Activated naive CD8-positive, alpha-beta T cell treated with anti-CD3 and anti-CD28 coated beads, Interleukin-2, amount 50 U/mL, for 16 hours (primary cell): ENCODE measurements at places on chromosomes 11 and 22.

GRCh38 chr11:19445771-19446170 lies 205.0 kb upstream of the E2F8 start:
- DNase-seq: no peak

DNA sequence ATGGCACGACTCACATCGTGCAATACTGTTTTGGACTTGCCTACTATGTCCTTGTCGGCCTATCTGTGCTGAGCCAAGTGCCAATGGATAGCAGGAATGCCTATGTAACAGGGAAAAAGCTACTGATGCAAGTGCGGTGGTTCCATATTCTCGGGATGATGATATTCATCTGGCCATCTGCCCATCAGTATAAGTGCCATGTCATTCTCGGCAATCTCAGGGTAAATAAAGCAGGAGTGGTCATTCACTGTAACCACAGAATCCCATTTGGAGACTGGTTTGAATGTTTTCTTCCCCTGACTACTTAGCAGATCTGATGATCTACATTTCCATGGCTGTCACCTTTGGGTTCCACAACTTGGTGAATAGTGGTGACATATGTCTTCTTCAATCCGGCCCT lies 20.1 kb downstream of the OOSP3 start:
- no peak for DNase-seq

DNA sequence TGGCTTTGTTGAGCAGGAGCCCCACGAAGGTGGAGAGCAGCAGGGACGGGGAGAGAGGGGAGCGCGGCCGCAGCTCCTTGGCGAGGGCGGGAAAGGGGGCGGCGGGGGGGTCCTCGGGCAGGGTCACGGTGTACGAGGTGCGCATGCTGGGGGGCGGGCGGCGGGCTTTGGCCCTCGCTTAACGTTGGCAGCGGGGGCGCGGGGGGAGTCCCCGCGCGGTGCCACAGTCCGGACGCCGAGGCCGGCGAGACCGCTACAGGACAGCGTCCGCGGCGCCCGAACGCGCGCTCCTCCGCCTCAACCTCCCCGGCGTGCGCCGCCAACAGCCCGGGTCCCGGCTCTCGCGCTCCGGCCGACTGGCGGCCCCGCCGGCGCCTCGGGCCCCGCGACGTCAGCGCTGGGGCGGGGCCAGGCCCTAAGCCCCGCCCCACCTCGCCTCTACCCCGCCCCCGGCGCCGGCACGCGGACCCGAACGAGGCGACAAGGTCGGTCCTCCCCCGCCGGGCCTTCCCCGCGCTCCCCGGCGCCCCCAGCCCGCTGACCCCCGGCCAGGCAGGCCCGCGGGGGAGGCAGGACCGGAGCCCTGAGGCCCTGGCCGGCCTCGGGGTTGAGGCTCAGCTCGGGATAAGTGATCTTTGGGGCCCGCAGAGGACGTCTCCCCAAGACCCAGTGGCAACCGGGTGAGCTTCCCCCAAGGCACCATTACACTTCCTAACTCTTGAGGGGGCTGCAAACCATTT lies 17.5 kb downstream of the USP2 start:
- no peak for DNase-seq

GRCh38 chr11:126608658-126609057 lies 253.2 kb downstream of the ST3GAL4 start:
- DNase-seq: no peak

DNA sequence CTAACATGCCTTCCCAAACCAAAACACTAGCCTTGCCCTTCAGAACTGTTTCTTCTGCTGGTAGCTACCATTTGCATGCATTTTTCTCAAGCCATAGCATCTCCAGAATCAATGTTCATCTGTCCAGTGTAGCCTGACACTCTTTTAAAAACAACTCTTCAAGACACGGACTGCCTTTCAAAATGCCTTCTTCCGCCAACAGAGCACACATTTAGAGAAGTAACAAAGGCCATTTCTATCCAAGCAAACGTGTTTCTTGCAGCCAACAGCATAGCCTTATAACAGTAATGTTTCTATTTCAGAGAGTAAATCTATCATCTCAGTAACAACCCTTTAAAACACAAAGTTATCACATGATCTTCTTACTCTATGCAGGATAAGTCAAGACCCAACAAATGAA lies 143.3 kb upstream of the MTMR2 start:
- no peak for DNase-seq

DNA sequence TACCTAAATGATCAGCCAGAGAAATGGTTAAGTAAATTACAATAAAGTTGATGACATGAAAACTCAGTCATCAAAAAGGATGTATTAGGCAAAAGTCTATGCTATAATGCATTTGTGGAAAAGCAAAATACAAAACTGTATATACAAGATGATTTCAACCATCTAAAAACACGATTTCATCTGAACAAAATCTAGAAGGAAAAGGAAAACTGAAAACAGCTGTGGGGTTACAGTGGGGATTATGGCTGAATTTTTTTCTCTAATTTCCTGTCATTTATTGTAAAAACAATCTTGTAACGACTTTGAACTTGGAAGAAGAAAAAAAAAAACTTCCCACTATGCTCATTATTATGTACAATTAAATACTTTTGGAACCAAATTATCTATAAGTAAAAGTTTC lies 30.3 kb downstream of the CHEK2 start:
- no peak for DNase-seq

DNA sequence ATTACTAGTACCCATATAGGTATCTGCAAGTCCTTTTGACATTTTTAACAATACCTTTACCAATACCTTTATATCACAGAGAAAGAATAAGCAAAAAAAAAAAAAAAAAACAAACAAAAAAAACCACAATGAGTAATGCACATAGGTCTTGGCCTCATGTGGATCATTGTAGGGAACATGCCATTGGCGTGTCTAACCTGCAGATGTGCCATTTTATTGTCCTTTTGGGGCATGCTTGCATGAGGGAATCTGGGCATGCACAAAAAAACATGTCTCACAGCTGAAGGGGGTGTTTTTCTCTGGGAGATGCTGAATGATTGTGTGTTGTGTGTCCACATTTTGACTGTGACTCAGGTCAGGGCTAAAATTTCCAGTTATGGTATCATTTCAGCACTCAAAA lies 361.6 kb downstream of the GUCY1A2 start:
- no peak for DNase-seq

DNA sequence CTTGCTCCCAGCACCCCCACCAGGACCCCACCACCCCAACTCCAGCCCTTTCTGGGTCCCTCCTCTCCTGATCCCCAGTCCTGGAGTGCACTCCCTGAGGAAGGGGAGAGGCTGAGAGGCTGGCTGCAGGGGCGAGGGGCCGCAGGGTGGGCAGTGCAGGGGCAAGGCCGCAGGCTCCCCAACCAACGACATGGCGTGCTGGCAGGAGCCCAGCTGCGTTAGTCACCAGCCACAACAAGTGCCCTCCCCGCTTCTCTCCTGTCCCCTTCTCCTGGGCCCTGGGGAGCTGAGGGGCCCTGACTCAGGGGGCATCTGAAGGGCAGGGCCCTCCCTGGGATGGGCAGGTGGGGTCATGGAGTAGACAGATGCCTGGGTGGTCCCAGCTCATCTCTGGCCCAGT lies 2.3 kb downstream of the CABP7 start:
- DNase-seq: no peak

DNA sequence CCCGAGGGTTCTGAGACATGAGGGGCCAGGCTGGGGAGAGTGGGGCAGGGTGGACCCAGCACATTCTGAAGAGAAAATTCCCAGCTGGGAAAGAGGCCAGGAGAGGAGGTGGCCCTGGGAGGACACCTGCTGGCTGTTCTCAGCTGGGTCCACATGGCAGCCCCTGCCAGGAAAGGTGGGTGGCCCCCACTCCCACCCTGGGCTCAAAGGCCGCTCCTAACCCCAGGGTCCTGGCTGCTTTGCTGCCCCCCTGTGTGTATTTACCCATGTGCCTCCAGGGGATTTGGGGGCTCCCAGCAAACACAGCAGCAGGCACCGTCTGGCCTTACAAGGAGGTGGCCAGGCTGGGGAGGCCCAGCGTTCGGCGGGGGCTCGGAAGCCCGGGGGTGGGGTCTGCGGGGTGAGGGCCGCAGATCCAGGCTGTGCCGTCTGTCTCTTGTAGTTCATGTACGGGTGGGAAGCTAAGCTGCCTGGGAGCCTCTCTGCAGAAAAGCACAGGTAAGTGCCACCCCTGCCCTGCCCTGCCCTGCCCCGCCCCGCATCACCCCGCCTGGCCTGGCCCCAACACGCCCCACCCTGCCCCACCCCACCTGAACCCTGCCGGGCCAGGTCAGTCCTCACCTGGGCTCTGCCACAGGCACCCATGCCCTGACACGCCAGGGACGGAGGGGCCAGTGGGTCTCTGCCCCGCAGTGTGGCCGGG lies 10.6 kb downstream of the MUC5B start:
- DNase-seq: no peak

DNA sequence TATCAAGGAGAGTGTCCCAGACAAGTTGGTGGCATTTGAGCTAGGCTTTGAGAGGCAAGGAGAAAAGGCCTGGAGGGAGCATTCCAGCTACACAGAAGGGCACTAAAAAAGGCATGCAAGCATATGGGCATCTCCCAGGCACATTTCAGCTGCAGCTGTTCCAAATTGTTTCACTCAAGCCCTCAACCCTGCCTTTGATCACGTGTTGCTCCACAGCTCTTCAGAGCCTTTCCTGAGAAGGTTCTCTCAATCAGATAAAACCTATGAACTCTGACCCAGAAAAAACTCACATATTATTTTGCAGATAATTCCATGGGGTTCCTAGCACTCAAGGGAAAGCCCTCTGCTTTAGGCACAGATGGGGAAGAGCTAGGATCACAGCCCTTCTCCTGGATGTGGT lies 24.4 kb upstream of the HSPA8 start:
- DNase-seq: no peak
